KBM-7 (cell line): ENCODE measurements at places on chromosomes 5 and 9.

- no peak for DNase-seq
These were observed 65.9 kb downstream of the DMRTA1 start for GRCh38 chr9:22512495-22512894.

DNA sequence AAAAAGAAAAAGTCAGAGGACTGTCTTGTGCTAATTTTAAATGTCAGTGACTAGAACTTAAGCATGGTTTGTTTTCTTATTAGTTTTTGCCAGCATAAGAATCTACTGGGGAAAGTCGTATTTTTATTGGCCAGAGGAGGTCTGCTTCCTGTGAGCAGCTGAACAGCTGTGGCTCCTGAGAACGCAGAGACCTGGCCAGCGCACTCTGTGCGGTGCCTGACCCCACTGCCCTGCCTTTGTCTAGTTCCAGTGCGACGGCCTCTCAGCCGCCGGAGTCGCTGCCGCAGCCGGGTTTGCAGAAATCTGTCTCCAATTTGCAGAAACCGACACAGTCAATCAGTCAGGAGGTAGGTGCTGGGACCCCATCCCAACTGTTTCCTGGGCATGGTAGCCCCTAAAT, 42.5 kb downstream of the PRRC2B start:
- no peak for DNase-seq

- no peak for DNase-seq
These were observed 377.3 kb downstream of the ICE1 start for GRCh38 chr5:5799826-5800225.

GRCh38 chr5:117131048-117131679, 556.5 kb upstream of the SEMA6A start:
- DNase-seq, result no peak

GRCh38 chr5:88094403-88094802, 174.2 kb downstream of the TMEM161B start:
- no peak for DNase-seq

DNA sequence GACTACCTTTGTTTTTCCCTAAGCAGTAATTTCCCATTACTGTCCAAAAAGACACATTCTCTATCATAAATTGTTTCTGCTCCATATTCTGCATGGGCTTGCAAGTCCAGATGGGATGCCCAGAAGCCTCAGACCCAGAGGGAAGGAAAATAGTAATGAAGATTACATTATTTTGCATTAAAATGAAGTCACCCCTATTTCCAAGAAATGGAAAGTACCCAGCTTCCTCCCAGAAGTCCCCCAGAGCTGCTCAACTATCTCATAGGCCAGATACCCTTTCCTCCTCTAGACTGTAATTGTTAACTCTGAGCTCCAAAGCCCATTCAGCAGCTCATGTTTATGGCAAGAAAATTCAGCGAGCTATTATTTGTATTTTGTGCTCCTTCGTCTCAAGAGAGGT, 159.5 kb downstream of the GLIS3 start:
- no peak for DNase-seq

- DNase-seq, result peak; percentile 61
These were observed 576.2 kb upstream of the CLINT1 start for GRCh38 chr5:158435161-158435616.

DNA sequence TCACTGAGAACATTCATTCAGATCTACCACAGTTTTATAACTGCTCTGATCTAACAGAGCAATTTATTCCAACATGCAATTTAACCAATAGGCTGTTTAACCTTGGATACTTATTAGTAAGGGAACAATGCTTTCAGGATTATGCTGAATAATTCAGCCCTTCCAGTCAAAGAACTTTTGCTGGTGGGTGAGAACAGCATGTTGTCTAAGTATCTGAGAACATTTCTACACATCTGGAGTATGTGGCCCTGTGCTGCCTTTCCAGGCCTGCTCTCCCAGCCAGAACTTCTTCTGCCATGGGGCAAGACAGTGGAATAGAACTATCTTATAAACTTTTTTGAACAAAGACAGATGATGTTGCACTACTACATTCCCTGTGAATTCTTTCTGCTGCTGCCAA, 55.8 kb downstream of the NFIB start:
- no peak for DNase-seq

DNA sequence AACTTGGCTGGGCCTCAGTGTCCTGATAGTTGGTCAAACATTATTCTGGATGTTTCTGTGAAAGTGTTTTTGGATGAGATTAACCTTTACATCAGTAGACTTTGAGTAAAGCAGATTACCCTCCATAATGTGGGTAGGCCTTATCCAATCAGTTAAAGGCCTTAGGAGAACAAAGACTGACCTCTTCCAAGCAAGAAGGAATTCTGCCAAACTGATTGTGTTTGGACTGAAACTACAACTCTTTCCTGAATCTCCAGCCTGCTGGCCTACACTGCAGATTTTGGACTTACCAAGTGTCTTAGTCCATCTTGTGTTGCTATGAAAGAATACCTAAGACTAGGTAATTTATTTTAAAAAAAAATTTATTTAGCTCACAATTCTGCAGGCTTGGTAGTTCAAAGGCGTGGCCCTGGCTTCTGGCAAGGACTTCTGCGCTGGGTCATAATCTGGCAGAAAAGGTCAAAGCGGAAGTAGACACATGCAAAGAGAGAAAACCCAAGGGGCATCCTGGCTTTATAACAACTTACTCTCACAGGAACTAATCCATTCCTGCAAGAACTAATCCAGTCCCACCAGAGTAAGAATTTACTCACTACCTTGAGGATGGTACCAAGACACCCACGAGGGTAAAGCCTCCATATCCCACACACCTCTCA, 8.6 kb upstream of the ARHGEF37 start:
- DNase-seq, result no peak

- DNase-seq, result no peak
These were observed 389.2 kb upstream of the TNC start for GRCh38 chr9:115507148-115507547.

- no peak for DNase-seq
These were observed 1342.4 kb upstream of the DMAC1 start for GRCh38 chr9:9142001-9142400.

DNA sequence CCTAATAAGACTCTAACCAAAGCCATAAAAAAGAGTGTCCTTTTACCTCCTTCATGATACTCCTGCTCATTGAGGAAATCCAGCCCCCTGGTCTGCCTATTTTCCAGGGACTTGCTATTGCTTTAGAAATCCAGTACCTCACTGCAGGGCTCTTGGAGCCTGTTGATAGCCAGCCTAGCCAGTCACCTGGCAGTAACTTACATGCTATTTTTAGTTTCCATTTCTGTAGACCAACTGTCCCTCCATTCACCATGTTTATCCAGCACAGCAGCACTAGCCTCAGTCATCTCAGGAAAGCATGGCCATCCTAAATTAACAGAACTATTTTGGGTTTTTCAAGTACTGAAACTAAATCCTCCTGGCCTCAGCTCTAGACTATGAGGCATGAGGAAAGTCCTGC, 91.5 kb upstream of the PHF24 start:
- no peak for DNase-seq

DNA sequence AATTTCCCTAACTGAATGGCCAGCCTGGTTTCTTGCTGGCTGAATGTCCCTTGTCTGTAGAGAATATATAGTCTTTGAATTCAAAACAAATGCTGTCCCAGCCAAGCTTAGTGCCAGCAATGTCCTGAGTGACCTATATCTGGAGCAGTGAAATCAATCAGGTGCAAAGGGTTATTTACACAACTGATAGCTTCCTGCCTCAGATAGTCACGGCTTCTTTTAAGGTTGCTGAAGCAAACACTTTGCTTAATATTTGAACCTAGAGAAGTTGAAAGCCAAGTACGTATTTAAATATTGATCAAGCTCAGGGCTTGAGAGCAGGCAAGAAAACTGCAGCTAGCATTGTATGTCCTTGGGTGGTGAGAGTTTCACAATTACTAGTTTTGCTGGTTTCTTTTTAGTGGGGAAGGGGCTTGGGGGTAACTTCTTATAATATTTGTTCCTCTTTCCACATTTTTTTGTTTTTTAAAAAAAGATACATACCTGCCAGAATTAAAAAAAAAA, 2.0 kb upstream of the ARHGEF28 start:
- no peak for DNase-seq

GRCh38 chr5:4206127-4206526, 610.5 kb downstream of the IRX1 start:
- no peak for DNase-seq

- DNase-seq, result no peak
These were observed 733 bp downstream of the COL23A1 start for GRCh38 chr5:178589180-178590140.

GRCh38 chr9:108842610-108843295, 13.0 kb downstream of the ACTL7B start:
- peak; percentile 28 for DNase-seq

DNA sequence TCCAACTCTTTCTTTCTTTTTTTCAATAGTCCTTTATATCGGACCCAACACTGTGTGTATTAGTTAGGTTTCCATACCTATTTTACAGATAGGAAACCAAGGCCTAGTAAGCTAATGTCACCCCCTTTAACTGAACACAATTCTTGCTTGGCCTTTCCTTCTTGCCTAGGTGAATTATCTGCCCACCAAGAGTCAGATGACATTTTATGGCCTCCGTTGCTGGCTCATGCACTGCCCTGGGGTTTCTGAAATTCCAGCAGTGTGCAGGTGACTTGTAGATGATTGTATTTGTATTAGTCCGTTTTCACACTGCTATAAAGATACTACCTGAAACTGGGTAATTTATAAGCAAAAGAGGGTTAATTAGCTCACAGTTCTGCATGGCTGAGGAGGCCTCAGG, 293.8 kb downstream of the GAS1 start:
- no peak for DNase-seq

DNA sequence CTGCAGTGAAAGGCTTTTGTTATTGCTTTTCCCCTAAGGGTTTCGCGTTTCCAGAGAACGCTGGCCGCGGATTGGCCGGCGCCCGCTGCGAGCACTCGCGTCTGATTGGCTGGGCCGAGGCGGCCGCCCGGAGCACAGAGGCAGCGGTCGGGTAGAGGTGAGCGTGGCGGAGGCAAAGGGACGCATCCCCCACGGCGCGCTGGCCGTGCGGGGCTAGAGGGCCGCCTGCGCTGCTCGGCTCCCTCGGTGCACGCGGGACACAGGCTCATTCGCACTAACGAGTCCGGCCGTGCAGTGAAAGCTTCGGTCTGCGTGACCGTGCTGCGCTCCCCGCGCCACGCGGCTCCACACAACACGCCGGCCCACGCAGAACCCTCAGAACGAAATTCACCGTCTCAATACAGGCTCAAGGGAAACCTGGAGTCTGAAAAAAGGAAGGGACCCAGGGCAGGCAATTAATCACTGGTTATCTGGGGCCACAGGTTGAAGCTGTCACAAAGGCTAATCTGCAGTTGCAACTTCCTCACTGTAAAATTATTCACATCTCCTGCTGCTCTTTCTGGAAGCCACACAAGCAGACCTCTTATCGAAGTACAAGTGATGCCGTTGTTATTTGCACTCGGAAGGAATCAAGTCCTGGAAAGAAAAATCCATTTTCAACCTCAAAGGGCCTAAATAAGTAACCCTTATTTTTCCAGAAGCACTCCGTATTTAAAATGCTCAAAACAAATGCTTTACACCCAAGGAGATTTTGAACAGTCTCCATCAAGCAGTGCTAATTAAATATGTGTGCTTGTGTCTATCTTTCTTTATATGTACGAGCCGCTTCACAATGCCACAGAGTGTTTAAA, 94.6 kb downstream of the ZNF608 start:
- DNase-seq, result peak; percentile 87

DNA sequence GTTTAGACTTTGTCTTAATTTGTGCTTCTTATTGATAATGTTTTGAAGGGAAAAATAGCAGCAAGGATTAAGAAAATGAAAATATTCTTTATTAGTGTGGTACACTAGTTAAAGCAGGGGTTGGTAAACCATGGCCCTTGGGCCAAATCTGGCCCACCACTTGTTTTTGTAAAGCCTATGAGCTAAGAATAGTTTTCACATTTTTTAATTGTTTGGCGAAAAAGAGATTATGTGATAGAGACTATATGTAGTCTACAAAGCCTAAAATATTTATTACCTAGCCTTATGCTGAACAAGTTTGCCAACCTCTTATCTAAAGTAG, 57.2 kb downstream of the KCNN2 start:
- DNase-seq, result peak; percentile 1

DNA sequence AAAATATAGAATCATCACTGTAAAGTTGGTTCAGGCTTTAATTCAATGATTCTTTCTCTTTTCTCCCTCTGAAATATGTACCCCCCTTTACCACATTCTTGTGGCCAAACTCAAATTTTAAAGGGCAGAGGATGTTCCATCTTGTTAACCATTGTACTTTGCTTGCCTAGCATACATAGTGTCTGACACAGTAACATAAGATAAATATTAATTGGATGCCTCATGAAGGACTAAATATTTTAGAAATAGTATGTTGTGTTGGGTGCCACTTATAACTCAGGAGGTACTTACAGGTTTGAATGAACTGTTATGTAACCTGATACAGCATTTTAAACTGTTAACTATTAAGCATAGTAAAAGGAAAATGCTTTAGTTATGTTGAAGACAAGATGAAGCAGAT, 71.5 kb downstream of the NIPBL start:
- DNase-seq, result no peak

- peak; percentile 56 for DNase-seq
These were observed 57.4 kb downstream of the GCNT1 start for GRCh38 chr9:76516350-76516749.

DNA sequence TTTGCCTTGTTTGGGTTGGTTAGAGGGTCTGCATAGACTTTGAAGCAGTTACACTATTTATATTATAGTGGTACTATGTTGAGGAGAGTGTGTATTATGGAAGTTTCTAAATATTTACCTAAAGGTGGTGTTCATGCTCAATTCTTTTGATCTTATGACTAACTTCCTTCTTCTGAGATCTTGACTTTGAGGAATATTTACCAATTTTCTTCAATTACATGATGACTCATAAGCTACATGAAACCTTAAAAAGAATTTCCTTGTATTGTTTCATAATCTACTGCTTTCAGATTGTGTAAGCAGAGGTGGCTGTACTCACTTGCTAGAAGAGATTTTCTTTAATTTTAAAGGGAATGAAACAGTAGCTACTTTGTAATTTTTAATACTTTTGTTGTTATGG, 276.1 kb downstream of the TAF11L14 start:
- no peak for DNase-seq

- no peak for DNase-seq
These were observed 38.9 kb downstream of the PRRC2B start for GRCh38 chr9:131432597-131433301.

- peak; percentile 54 for DNase-seq
These were observed 78.6 kb downstream of the PTPN3 start for GRCh38 chr9:109419531-109419930.
